Activated T-helper 1 cell treated with anti-CD3 and anti-CD28 coated beads, Interleukin-2, amount 50 U/mL, for 16 hours (primary cell): ENCODE measurements at places on chromosomes 7 and 10.

DNA sequence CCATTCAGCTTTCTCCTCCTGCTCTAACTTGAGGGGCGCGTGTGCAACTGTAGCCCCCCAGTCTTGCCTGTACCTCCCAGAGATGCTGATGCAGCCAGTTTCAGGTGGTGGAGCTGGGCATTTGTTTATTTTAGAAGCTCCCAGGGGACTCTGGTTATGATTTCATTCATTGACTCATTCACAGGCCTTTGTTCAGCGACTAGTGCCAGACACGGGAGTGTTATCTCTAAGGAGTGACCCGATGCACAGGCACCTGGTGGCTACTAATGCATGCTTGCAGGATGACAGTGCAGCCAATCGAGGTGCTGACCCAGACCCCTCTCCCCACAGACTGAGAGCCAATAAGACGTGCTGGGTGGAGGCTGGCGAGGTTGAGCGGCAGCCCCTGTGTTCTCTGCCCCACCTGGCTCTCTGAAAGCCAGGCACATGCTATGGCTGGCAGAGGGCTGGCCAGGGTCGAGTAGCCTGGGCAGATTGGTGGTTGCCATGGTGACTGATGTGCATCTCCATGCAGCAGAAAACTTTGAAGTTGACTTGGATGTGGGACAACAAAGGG is 19.7 kb upstream of the SLC18A2 start:
- DNase-seq, result no peak

- DNase-seq, result no peak
Observed at GRCh38 chr10:93465806-93466675, 16.1 kb downstream of the MYOF start.

DNA sequence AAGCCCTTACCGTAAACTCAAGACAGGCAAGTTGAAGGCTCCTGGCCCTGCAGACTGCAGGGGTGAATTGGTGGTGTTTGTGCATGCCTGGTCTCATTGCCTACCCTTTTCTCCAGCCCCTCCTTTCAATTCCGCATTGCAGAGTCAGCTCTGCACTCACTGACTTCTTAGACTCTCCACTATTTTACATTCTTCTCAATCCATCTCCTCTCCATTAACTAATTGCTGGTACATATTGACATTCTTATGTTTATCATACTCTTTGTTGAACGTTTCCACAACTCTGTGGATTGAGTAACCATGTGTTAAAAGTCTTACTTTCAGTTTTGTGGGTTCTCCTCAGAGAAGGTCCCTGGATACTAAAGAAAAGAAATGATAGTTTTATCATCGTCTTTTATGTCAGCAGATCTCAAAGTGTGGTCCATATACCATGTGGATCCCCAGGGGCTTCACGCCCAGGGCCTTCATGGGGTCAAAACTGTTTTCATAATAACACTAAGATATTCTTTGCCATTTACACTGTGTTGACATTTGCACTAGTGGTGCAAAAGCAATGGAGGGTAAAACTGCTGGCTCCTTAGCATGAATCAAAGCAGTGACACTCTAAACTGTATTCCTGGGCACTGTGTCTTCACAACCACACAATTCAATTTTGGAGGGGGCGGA is 135.4 kb upstream of the FZD1 start:
- DNase-seq, result no peak

DNA sequence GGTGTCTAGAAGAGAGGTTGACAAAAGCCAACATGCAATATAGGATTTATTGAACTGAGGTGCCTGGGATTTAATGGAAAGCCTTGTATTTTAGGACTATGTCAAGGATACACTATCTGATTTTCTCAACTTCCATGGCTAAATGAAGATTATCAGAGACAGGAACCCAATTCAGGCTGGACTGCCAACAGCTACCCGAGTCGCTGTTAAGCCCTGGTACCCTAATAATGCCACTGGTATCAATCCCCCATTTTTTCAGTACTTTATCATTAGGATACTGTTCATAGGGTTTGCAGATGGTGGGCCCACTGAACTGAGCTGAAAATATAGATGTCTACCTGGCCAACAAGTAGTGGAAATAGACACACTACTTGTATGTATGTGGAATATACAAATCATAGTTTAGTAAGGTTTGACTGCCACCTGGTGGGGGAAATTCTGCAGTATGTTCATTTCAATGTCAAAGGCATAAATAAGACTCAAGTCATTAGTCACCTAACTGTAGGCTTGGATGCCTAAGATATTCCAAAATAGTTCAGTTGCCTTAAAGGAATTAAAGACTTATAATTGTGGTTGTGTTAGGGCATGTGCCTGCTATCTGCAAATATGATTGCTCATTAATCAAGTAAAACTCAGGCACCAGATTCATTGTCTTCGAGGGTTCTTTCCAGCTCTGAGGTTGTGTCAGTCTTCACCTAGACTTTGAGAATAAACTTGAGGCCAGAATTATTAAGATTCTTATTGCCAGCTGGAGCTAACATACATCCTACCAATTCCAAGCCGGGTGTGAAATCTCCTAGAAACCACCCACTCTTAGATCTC is 34.1 kb upstream of the NOBOX start:
- DNase-seq, result no peak

DNA sequence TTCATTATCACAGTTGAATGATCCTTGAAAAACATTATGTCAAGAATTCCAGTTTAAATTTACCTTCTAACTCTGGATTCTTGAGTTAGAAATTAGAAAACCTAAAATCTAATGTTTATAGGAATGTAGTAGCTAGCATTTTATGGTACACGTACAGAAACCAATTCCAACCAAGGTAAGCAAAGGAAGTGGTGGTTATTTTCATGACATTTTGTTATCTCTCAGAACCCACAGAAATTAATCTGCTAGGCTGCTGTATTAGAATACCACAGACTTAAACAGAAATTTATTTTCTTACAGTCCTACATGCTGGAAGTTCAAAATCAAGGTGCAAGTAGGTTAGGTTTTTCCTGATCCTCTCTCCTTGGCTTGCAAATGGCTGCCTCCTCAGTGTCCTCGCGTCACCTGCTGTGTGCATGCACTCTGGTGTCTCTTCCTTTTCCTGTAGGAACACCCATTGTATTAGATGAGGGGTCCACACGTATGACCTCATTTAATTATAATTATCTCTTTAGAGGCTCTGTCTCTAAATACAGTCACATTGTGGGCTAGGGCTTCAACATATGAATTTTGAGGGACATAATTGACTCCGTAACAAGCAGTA is 8.5 kb upstream of the CSTF2T start:
- DNase-seq, result no peak

DNA sequence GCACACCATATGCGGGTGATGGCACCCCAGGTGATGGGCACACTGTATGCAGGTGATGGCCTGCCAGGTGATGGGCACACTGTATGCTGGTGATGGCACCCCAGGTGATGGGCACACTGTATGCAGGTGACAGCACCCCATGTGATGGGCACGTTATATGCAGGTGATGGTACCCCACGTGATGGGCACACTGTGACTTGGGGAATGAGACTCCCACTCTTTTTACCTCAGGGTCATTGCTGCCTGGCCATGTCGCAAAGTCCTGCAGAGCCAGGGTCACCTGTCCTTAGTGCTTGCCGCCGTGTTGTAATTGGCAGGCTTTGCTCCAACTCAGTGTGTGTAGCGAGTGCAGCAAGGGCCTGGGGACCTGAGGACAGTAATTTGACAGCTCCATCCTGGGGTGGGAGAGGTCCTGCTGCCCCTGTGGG is 7.6 kb upstream of the CCDC201 start:
- DNase-seq, result no peak

GRCh38 chr10:120543291-120543690 is 86.3 kb downstream of the PLPP4 start:
- DNase-seq, result no peak

DNA sequence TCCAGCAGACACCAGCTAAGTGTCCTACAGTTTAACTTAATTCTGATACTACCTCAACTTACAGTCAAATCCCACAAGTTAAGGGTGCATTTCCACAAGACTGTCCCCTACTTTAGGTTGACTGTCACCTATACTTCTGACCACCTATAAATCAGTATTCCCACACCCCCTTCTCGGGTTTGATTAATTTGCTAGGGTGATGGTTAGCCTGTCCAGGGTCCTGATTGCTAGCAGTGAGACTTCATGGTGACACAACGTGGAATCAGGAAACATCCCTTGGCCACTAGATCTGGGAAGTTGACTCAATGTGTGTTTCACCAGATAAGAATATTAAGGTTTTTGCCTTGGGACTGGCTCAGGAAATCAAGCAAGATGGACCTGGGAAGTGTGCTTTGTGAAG is 88.4 kb downstream of the OR13A1 start:
- DNase-seq, result no peak

- no peak for DNase-seq
Observed at GRCh38 chr7:100806276-100806675, 21.0 kb downstream of the EPHB4 start.

DNA sequence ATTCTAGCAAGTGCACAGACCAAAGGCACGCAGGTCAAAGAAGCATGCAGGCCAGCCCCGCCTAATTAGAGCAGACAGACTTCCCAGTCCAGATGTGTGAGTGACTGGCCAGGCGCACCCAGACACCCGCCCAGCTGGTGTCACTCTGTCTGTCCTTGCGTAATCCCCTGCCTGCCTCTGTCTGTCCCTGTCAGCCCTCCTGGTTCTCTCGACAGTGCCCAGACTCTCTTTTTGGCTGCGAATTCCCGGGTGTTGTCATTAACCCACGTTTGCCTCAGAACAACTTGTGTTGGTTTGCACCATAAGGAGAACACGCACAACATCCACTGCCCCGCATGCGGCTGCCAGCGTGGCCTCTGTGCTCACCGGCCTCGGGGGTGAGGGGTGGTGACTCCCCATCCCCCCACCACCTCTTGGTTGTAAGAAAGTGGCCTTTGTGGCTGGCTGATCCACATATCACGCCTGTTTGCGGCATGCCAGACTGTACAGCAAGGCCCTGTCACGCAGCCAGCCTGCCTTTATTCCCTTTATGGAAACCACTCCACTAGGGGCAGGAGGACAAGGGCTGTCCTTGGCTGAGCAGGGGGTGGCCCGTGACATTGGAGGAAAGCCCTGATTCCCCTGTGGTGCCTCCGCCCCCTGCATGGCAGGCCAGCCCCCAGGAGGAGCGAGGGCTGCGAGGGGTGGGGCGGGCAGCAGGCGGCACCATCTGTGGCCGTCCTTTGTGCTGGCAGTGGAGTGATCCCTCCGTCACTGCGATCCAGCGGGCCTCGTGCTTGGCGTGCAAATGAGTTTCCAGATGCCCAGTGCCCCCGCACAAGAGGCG is 72.8 kb upstream of the PPIF start:
- no peak for DNase-seq

DNA sequence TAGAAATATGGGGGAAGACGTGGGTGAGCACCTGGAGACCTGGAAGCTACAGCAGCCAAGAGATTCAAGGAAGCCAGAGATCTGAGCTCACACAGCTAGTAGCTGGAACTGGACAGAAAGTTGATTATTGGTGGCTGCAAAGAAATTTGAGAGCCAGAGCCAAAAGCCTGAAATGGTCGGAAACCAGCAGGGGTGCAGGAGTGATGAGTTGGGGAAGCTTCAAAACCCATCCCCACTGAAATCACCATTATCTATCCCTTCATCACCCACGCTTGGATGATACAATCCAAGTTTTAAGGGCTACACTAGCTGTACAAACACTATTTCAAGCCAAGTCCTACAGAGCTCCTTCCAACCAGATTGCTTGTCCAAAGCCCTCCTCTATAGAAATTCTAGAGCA is 296.1 kb upstream of the NEBL start:
- no peak for DNase-seq

DNA sequence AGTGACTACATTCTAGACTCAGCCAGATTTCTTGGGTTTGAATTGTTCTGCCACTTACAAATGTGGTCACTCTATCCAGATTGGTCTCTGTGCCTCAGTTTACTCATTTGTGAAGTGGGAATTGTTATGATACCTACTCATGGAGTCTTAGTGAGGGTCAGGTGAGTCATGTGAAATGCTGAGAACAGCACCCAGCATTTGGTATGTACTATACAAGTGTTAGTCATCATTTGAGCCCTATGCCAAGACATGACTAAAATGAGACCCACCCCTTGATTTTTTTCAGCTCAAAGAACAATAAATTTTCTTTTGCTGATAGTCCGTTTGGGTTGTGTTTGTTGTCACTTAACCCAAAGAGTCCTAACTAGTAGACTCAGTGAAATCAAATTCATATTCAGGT is 92.8 kb downstream of the CHN2 start:
- no peak for DNase-seq

DNA sequence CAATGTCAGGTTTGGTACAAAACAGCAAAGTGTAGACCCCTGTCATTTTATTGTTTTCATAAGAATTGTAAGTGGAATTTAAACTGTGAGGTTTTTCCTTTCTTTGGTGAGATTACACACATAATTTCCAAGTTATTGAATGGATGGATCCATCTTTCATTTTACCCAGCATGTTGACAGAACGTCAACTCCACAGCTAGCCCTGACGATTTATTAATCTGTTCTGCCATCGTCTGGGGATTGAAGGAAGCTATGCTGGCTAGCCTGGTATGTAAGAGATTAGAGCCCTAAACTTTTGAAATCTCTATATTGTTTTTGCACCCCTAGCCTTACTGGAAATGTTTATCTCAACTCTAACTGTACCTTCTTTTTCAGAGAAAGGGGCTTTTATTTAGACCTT is 8.6 kb downstream of the WNT16 start:
- DNase-seq, result no peak

- no peak for DNase-seq
Observed at GRCh38 chr7:108584211-108584610, 14.5 kb downstream of the DNAJB9 start.

DNA sequence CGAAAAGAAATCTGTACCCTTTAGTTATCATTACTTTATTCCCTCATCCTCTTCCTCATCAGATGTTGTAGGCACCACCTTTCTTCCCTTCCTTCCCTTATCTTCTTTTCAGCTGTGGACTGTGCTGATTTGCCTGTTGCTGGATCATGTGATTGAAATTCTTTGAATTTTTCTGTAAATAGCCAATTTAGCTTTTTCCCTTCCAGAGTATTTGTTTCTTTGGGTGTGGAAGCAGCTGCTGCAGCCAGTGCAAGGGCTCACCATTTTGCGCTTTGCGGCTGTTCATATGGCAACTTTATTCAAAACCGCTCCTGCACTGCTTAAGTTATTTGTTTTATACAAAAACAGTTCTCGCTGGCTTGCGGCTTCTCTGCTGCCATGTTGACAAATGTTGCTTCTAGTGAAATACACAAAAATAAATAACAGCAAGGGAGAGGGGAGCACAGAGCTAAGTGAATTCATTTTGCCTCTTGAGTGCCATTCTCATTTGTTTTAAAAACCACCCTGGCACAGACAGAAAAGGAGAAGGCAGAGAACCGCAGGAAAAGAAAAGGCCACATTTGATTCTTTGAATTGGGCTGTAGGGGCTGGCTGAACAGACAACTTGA is 151.2 kb downstream of the AUTS2 start:
- no peak for DNase-seq

GRCh38 chr7:9711259-9711918 is 1262.3 kb upstream of the PHF14 start:
- no peak for DNase-seq

DNA sequence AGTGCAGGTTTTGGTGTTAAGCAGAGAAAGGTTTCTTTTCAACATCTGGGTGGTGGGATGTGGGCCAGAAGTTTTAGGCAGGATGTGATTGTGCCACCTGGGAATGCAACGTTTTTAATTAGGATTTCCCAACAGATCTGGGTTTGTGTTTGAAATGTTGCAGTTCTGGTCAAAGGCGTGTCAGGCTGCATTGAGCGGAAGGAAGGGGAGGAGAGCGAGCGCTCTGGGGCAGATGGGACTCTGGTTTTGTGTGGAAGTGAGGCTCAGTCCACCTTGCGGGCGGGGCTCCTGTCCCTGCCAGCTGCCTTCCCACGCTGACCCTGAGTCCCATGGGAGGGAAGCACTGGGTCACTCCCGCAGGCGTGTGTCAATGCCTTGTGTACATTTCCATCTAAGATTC is 767.7 kb downstream of the KCNMA1 start:
- DNase-seq, result no peak
